ENCODE measurements at places on chromosomes 6 and 20. TPM values are rescaled to one million over a fixed set of nuclear protein-coding genes. Genes with fewer than 3 reads are reported as not detected.

The FGD2 gene
- total RNA-seq: 11.9 TPM

The CALHM6 gene
- 1.3 TPM for total RNA-seq

The MYBL2 gene
- total RNA-seq: 3.0 TPM

The TMEM74B gene
- not detected for total RNA-seq

The PSORS1C2 gene
- not detected for total RNA-seq

The CNKSR3 gene
- 13.2 TPM for total RNA-seq

The MAN1A1 gene
- 109 TPM for total RNA-seq

The C6orf141 gene
- 20.8 TPM for total RNA-seq

The TRIM10 gene
- total RNA-seq: not detected

The OR12D1 gene
- not detected for total RNA-seq

The SLC22A7 gene
- not detected for total RNA-seq

The ANKRD66 gene
- total RNA-seq: not detected

The GABRR1 gene
- total RNA-seq: not detected

The KCNB1 gene
- total RNA-seq: 0.52 TPM

The CLDN20 gene
- total RNA-seq: not detected

The GTSF1L gene
- total RNA-seq: not detected

The KIF25 gene
- total RNA-seq: not detected

The RBM24 gene
- 2.3 TPM for total RNA-seq

The MOXD1 gene
- 0.66 TPM for total RNA-seq

The NTSR1 gene
- not detected for total RNA-seq

The PRSS16 gene
- 43.8 TPM for total RNA-seq

The BPIFB2 gene
- not detected for total RNA-seq

The CTCFL gene
- total RNA-seq: not detected

The BTNL2 gene
- total RNA-seq: not detected

The HRH3 gene
- total RNA-seq: not detected

The CNBD2 gene
- total RNA-seq: 8.0 TPM

The OTOR gene
- total RNA-seq: not detected

The DEFB124 gene
- total RNA-seq: not detected

The APOBEC2 gene
- total RNA-seq: 2.3 TPM

The ELOVL2 gene
- total RNA-seq: 3.0 TPM

The ADAM33 gene
- 11.2 TPM for total RNA-seq

The PPP1R18 gene
- total RNA-seq: 14.5 TPM
